IPS DF 19.7 (cell line): ENCODE measurements at places on chromosomes 1 and 21.

- DNase-seq = no peak
Measured at GRCh38 chr1:14263671-14264070, 334.8 kb upstream of the KAZN start.

DNA sequence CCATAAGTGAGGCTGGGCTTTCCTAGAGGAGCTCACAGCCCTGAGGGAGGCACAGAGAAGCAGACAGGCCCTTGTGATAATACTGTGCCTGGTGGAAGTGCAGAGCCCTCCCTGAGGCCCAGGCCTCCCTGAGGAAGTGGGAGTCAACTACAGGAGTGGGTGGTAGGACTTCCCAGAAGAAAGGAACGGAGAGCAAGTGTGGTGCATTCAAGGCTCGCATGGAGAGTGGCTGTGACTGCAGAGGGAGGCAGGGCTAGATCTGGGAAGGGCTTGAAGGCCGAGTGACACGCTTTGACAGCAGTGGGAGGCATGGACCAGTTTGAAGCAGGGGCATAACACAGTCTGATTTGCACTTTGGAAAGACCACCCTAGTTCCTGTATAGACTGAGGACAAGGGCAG lies 37.3 kb downstream of the AZIN2 start:
- no peak for DNase-seq

- DNase-seq = no peak
Measured at GRCh38 chr21:39088031-39088370, 95.2 kb downstream of the PSMG1 start.

DNA sequence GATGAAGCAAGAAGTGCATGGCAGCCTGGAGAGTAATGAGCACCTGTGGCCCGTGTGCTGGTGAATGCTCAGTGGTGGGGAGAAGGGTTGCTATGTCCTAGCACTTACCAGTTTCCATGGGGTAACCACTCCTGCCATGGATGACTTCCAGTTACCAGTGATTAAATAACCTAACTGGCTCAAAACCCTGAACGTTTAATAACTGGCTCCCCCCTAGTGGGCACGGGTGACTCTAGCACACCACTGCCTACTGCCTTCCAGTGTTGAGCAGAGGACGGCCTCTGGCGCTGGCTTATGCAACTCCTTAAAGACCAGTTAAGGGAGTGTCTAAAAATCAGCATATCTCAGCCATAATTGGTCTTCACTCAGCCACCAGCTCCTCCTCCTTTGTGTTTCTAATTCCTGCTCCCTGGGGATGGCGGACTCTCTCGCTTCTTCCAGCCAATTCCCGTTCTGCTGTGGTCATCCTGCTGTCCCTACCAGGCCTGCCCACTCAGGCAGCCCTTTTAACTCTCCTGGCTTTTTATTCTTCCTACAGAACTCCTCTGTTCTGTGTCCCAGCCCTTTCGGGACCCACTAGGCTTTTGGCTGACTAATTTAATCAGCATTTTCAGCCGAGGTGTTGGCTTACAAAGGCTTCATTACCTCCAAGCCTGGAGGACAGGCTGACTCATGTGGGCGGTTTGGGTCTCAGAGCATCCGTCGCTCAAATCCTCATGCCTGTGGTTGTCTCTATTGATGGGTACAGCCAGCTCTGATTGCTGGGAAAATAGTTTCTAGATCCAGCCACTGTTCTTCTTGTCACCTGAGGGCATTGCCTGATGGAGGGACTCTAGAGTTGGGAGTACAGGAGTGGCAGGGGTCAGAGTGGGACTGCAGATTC lies 332.4 kb downstream of the CAMTA1 start:
- DNase-seq = peak; percentile 75

- no peak for DNase-seq
Measured at GRCh38 chr1:115426231-115426771, 88.3 kb upstream of the NGF start.

DNA sequence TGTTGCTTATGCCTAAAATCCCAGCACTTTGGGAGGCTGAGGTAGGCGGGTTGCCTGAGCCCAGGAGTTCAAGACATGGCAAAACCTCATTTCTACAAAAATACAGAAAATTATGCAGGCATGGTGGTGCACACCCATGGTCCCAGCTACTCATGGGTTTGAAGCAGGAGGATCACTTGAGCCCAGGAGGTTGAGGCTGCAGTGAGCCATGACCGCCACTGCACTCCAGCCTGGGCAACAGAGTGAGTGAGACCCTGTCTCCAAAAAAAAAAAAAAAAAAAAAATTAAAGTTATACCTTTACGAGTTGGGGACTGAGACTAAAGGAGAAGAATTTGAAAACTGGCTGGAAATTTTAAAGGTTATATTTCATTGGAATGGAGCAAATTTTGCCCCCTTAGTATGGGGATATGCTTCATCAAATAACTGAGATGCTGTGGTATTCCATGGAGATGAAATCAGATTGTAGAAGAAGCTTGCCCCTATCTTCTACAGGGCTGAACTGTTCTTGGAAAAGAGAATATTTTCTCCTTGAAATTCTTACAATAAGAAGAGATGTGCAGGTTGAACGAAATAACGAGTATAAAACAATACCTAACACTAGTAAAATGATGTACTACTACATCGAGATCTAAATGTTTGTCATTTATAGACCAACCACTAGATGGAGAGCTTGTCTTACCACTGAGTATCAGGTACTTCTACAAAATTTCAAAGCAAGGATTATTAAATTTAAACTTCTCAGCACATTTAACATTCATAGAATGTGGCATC lies 34.9 kb upstream of the SCYL3 start:
- DNase-seq = no peak
